ENCODE measurements at places on chromosomes 1 and 21.

DNA sequence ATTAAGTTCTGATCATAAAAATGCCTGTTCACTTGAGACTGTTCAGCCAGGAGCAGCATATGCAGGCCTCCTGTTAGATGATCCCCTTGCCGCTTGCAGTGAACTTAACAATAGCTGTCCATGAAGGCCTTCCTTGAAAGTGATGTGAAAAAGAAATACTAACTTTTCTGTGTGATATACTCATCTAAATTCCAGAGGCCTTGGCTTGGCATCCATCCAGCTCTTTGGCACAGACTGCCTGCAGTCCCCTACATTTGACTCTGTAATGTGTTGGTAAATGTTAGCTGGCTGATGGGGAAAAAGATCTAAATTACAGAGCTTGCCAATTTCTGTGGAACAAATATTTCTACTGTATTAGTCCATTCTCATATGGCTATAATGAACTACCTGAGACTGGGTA, 73.7 kb downstream of the KCNK2 start:
- DNase-seq, result no peak

- no peak for DNase-seq
Measured at GRCh38 chr21:44838039-44838895, 20.4 kb upstream of the SUMO3 start.

DNA sequence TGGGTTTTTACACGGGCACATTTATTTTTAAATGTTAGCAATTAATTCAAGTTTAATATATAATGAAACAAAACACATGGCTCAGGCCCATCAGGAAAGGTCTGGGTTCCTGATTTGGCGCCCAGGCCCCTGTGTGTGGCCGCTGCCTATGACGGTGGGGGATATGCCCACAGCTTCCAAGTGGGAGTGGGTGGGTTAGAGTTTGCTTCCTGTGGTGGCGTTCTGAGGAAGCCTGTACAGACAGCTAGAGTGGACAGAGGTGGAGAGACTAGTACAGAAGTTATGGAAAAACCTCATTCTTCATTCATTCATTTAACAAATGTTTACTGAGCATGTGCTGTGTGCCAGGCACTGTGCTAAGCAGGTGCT, 22.4 kb upstream of the EPS8L3 start:
- DNase-seq, result no peak

- DNase-seq, result no peak
Measured at GRCh38 chr1:171350594-171350993, 36.6 kb downstream of the FMO4 start.

- peak; percentile 48 for DNase-seq
Measured at GRCh38 chr1:36212782-36213181, 11.5 kb upstream of the THRAP3 start.

GRCh38 chr1:11211925-11212587, 22.9 kb downstream of the ANGPTL7 start:
- no peak for DNase-seq

DNA sequence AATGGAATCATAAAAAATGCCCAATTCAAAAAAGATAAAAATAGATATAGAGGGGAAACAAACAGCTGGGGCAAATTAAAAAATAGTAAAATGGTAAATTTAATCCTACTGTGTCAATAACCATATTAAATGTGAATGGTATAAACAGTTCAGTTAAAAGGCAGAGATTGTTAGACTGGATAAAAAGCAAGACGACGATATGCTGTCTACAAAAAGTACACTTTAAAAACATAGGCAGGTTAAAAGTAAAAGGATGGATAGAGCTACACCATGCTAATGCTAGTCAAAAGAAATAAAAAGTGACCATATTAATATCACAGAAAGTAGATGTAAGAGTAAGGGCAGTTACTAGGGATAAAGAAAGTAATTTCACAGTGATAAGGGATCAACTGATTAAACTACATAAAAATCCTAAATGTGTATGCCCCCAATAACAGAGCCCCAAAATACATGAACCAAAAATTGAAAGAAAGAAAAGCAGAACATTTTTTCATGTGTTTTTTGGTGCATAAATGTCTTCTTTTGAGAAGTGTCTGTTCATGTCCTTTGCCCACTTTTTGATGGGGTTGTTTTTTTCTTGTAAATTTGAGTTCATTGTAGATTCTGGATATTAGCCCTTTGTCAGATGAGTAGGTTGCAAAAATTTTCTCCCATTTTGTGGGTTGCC, 27.4 kb downstream of the MORN1 start:
- DNase-seq, result no peak

Measured in PC-9 (cell line).